ENCODE measurements at places on chromosomes 6 and 20.

DNA sequence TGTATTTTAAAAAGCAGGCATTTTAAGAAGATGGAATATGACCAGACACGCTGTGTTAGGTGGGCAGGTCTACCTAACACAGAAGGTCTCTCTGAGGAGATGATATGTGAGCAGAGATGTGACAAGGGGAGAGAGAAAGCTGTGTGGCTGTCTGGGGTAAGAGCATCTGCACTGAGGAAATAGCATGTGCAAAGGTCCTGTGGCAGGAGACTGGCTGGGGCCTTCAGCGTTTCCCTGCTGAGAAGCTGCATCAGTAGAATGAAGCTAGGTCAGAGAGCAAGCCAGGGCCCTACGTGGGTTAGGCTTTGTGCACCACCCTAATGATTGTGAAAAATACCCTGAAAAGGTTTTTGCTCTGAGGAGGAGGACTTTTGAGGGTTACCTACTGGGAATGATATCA is 87.0 kb downstream of the TXNDC5 start:
- no peak for DNase-seq

DNA sequence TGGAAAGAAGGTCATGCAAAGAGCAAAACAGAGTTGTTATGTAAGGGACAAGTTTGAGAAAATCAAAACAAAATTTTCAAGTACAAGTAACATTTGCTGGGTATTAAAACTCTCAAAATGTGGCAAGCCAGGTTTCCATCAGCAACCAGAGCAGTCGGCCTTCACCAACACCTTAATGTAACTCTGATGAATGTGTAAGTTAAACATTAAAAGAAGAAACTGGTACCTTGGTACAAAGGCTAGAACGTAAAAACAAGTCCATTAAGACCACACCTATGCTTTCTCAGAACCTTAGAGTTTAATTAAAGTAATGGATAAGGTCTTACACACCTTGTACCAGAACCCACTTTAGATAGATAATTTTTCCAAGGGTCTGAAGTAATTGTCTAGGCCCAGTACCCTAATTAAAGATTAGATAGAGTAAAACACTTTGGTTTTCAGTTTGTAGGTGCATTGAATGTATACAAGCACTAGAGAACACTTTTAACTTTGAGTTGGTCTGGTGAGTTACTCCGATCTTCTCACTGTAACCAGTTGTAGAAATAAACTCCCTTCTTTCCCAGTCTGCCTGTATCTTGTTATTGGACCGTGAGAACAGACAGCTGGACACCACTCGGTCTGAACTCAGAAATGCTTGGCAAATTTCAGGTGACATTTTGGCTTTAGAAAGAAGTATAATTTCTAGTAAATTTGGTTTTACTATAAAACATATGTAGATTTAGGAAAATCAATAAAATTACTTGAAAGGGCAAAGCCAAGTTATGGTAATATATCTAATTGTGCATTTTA is 319.4 kb downstream of the HTR1B start:
- no peak for DNase-seq

- no peak for DNase-seq
These were observed 365.3 kb upstream of the SULF2 start for GRCh38 chr20:48150568-48150967.

- peak; percentile 36 for DNase-seq
These were observed 218.2 kb downstream of the BMP7 start for GRCh38 chr20:57048027-57048869.

DNA sequence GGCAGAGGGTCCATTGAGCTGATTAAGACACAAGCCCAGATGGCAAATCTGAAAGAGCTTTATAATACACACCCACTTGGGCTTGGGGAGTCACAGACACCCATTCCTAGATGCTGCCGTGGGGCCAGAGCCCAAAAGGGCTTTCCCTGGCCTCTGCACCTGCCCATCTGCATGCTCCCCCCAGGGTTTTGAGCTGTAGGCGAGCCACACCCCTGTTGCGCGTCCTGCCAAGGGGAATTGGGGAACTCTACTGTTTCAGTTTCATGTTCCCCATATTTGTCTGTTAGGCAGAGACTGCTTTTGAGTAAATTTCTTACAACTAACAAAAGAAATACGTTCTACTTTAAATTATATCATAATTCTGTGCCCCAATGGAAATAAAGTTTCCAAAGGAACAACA is 52.9 kb upstream of the FNDC1 start:
- DNase-seq = no peak

- no peak for DNase-seq
These were observed 197.9 kb upstream of the KCNK16 start for GRCh38 chr6:39520411-39520810.

- DNase-seq = no peak
These were observed 4.3 kb downstream of the VSX1 start for GRCh38 chr20:25077610-25078169.

GRCh38 chr6:70857387-70858077 is 99.3 kb downstream of the B3GAT2 start:
- DNase-seq = no peak

DNA sequence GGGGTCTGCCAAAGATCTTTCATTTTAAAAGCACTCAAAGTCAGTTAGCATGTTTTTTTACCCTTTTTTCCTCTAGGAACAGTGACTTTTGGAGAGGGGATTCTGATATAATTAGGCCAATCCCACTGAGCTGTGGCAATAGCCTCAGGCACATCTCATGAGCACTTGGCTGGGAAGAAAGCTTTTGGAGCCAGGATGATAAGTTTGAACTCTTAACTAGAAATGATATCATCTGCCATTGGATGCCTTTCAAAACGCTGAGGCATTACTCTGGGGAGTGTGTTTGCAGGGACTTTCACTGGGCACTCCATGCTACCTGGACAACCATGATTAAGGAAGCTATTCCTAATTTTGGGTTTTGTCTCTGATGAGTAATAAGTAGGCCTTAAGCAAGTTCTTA is 3.7 kb downstream of the SCGN start:
- no peak for DNase-seq

- no peak for DNase-seq
These were observed 437.4 kb upstream of the NRSN1 start for GRCh38 chr6:23688650-23689049.

DNA sequence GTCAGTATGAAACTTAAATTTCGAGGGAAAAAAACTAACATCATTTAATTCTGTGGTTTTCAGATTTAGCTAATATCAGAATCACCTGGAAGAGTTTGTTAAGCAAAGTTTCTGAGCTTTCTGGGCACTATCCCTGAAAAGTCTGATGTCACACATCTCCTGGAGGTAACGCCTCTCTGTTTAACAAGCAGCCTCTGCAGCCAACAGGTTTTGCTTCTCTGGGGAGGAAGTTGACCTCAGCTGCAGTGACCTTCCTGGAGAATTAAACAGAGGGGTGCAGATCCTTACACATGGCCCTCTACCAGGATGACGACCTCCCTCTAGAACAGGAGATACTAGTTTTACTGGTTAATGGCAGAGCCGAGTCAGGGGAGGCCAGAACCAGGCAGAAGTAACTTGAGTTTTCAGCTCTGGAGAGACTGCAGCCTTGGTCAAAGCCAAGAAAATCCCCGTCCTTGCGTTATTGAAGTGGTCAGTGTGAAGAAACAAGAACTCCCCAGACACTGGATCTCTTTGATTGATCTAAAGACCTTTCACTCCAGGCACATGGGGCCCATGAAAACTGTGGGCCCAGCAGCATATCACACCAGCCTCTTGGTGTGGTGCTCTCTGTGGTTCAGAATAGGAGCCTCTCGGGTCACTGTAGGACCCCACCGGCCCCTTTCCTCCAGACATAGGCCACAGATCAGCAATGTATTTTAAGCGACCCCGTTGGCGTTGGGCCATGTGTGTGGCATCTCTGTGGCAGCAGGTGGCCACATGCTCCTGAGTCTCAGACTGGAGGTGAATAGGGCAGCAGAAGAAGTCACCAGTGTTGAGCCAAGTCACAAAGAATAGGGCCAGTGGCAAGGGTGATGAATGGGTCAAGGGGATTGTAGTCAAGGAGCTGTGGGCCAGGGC is 33.4 kb upstream of the CCR6 start:
- DNase-seq = no peak

DNA sequence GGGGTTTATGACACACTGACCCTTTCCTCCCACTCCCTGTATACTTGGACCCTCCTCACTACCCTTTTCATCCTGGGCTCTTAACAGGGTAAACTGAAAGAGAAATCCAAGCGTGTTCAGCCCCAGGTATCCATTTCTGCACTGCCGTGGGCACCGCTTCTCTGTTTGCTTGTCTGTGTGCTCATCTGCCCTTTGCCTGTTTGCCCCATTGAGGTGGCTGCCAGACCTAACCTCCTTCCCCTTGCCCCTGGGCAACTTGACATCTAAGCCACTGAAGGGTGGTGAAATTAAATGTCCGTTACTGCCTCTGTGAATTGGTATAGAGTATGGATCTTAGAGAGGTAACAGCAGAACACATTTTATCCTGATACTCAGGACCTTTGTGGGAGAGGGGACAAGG is 38.7 kb downstream of the ACSS2 start:
- no peak for DNase-seq

GRCh38 chr20:563187-563586 is 19.6 kb upstream of the CSNK2A1 start:
- DNase-seq = no peak

DNA sequence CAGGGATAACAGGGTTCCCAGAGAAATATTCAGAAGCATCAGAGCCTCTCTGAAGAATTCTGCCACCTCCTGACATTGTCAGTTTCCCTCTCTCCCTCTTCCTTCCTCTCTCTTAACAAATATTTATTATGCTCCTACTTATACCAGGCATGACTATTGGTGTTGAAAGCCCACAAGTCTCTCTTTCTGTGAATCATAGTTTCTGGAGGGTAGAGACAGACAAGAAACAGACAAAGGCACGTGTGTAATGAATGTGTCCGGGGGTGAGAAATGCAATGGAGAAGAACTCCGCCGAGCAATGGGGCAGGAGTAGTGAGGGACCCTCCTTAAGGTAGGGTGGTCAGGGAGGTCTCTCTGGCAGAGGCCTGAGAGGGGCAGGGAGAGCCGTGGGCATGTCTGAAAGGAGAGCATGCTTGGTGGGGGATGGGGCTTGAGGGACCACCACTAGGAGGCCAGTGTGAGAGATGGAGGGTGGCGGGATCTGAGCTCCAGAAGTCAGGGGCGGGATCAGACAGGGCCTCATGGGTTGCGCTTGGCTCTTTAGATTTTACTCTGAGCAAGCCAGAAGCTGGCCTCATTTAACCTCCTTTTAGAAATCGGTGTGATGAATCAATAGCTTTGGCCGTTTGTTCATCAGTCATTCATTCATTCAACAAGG is 57.3 kb downstream of the EYA2 start:
- no peak for DNase-seq

GRCh38 chr6:19578481-19578880 is 258.7 kb upstream of the ID4 start:
- no peak for DNase-seq

DNA sequence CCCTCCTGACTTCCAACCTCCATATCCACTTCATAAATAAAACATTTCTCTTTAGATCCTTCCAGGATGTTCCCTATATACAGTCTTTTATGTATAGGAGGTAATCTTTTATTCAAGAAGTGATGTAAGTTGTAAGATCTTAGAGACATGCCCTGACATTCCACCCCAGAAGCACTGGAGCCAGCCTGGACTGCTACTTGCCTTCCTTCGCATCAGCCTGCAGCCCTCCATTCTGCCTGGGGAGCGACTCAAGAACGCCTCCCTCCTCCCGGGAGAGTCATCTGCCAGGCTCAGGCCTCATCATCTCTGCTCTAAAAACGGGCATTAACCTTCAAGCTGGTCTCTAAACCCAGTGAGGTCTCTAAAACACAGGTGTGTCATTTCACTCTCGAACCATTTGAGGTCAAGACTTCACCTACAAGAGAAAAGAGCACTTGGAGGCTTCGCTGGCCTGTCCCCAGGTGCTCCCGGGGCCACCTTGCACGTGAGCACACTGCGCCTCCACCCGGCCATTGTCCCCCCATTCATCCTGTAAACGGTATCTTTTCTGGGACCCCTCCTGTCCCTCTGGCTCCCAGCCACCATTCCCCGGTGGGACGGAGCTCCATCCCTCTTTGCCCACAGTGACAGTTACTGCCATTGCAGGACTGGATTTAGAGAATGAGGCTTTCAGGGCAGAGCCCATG is 107.5 kb upstream of the PDE10A start:
- DNase-seq = no peak

DNA sequence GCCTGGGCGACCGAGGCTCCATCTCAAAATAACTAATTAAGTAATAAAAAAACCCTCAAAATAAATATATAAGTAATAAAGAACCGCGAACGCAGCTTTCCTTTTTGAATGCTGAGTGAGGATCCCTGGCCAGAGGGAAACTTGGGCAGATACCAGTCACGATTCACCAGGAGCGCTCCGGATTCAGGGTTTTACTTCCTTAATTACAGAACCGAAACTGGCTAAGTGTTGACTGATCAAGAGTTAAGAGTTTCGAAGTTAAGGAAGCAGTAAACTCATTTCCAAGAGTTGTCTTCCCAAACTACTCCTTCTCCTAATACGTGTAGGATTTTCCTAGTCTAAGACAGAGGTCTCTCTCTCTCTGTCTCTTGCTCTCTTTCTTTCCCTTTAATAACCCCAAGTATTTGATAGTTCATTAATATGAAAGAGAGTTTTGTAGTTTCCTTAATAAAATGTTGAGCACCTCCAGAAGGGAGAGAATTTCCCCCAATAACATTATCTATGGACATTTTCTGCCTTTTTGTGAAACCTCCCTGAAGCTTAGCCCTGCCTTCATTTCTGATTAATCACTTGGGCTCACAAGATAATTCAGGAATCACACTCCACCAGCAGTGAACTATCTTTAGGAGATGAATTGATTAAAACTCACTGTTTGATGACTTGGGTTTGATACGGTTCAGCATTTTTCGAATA is 61.4 kb upstream of the ZNF217 start:
- DNase-seq = no peak

DNA sequence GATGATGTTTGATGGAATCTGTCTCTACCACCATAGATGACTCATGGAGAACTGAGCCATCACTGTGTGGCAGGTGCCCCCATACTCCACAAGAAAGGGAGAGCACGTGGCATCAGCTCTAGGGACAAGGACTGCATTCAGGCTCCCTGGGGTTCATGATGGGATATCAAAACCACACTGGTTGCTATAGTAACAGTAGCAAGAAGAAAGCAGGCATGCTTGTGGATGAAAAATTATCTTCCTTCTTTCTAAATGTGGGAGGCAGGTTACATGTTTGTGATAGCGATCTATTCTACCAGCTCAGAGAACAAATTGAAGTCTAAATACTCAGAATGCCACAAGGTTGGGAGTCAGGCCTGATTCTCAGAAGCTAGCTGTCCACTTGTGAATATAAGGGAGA is 224.2 kb downstream of the ARHGAP18 start:
- DNase-seq = no peak

DNA sequence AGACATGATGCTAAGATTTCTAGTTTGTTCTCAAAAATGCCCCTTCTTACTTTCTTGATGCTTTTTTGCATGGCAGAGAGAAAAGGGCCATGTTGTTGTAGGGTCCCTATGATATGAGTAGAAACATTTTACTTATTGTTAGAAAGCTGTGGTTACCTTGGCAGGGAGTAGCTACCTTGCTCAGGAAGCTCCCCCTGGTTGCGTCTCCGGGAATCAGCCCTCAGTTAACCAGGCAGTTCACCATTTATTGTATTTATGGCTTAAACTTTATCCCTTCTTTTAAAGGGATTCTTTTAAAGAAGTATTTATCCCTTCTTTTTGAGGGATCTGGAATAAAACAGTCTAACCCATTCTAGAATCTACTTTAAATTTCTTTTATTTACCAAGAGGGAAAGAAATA is 113.9 kb upstream of the PROKR2 start:
- DNase-seq = no peak

GRCh38 chr6:35742842-35743241 is 6.0 kb downstream of the ARMC12 start:
- DNase-seq = no peak

- DNase-seq = peak; percentile 16
These were observed 3.6 kb upstream of the HINT3 start for GRCh38 chr6:125952764-125953501.

- DNase-seq = no peak
These were observed 429.5 kb upstream of the ARID1B start for GRCh38 chr6:156347656-156348055.

Measured in activated CD4-positive, alpha-beta T cell treated with anti-CD3 and anti-CD28 coated beads, Interleukin-2, Interleukin-4, amounts not matched to agents 100 ng/mL and 50 ng/mL, durations not matched to agents 16 hours and 8 hours (primary cell).